ENCODE measurements at places on chromosomes 4 and X. TPM values are rescaled to one million over a fixed set of nuclear protein-coding genes. Genes with fewer than 3 reads are reported as not detected.

MOB1B gene
- 8.2 TPM for total RNA-seq

PNPLA4 gene
- 10.1 TPM for total RNA-seq

CSTF2 gene
- total RNA-seq: 13.2 TPM

C1QTNF7 gene
- total RNA-seq: not detected

GAGE2A gene
- total RNA-seq: not detected

GAGE12E gene
- not detected for total RNA-seq

DUSP9 gene
- total RNA-seq: under 0.01 TPM

MAB21L2 gene
- total RNA-seq: 0.13 TPM

CT83 gene
- not detected for total RNA-seq

CDKL2 gene
- 0.13 TPM for total RNA-seq

SCML2 gene
- total RNA-seq: 2.7 TPM

TMSB15A gene
- 1.4 TPM for total RNA-seq

DUSP21 gene
- not detected for total RNA-seq

KCNE5 gene
- total RNA-seq: 0.13 TPM

AMBN gene
- not detected for total RNA-seq

All from dermis microvascular lymphatic vessel endothelial cell (primary cell).